CD4-positive, alpha-beta memory T cell (primary cell): ENCODE measurements at places on chromosomes 12 and 14. TPM values are rescaled to one million over a fixed set of nuclear protein-coding genes. Genes with fewer than 3 reads are reported as not detected.

Gene TOMM20L
- not detected for total RNA-seq

DNA sequence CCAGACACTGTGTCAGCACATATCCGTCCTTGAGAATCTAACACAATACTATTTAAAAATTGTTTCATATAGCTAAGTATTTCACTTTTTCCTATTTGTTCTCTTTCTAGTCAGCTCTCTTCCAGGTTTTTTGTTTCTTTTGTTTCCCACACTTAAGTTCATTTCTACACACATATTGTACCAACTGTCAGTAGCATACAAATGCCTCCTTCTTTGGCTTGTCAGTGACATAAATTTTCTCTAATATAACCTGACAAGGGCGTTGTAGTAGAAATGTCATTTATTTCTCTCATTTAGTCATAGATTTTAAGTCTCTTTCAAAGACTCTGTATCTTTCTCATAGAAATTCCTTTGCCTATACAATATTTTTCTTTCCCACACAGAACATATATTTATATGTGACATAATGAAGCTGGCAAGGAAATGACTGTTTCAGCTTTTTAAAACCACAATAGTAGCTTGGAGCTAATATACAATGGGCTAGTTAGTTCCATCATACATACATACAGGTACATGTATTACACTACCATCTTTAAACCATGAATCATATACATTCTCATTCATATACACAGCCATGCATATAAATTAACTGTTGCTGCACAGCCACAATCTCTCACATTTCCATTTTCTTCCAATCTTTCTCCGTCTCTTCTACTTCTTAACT, 42.3 kb upstream of the EPS8 start:
- no peaks in the 10 kb centered on the region for H3K36me3 ChIP-seq
- H3K27ac ChIP-seq: no peak overlapping the region
- no peaks in the 10 kb centered on the region for H3K27me3 ChIP-seq
- H3K4me1 ChIP-seq: no peaks in the 10 kb centered on the region
- H3K4me3 ChIP-seq: no peak overlapping the region
- no peak for DNase-seq

GRCh38 chr12:15719230-15719629, 70.0 kb downstream of the EPS8 start:
- H3K27me3 ChIP-seq: no peaks in the 10 kb centered on the region
- H3K36me3 ChIP-seq: no peaks in the 10 kb centered on the region
- DNase-seq: no peak
- H3K4me1 ChIP-seq: no peaks in the 10 kb centered on the region

- no peak overlapping the region for H3K4me3 ChIP-seq
- no peak for DNase-seq
- no peak overlapping the region for H3K27ac ChIP-seq
- H3K27me3 ChIP-seq: no peaks in the 10 kb centered on the region
These were observed 12.0 kb upstream of the SLCO1B3 start for GRCh38 chr12:20798554-20798953.

Gene KCNK10
- not detected for total RNA-seq

DNA sequence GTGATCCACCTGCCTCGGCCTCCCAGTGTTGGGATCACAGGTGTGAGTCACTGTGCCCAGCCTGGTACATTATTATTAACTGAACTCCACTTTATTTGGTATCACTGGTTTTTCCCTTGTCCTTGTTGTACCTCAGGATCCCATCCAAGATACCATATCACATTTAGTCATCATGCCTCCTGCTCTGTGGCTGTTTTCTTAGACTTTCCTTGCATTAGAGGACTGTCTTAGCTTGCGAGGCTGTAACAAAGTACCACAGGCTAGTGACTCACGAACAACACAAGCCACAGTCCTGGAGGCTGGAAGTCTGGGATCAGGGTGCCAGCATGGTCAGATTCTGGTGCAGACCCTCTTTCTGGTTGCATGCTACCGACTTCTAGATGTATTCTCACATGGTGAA, 12.2 kb downstream of the KLC1 start:
- peaks cover 17% of the 10 kb centered on the region for H3K4me1 ChIP-seq
- DNase-seq: no peak
- H3K27me3 ChIP-seq: no peaks in the 10 kb centered on the region

DNA sequence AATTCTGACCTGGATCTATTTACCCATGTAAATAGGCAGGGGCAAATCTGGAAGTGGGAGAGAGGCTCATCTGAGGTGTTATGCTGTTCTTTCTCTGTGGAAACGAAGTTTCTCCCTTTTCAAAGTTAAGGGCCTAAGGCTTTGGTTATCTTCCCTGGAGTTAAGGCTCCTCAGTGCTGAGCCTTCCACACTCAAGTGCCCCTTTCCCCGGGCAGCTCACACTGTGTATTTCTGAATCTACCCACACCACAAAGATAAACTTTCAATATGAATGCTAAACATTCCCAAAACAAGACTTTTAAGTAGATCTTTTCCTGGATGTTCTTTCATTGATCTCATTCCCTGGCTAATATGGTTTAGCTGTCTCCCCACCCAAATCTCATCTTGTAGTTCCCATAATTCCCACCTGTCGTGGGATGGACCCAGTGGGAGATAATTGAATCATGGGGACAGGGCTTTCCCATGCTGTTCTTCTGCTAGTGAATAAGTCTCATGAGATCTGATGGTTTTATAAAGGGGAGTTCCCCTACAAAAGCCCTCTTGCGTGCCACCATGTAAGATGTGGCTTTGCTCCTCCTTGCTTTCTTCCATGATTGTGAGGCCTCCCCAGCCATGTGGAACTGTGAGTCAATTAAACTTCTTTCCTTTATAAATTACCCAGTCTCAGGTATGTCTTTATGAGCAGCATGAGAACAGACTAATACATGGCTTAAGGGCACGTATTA, 251.1 kb downstream of the NAV3 start:
- no peak for DNase-seq
- no peaks in the 10 kb centered on the region for H3K36me3 ChIP-seq
- no peak overlapping the region for H3K4me3 ChIP-seq
- H3K4me1 ChIP-seq: no peaks in the 10 kb centered on the region
- H3K27ac ChIP-seq: no peak overlapping the region

GRCh38 chr14:99548871-99549515, 55.0 kb downstream of the CCDC85C start:
- H3K4me3 ChIP-seq: no peak overlapping the region
- no peak overlapping the region for H3K27ac ChIP-seq
- no peaks in the 10 kb centered on the region for H3K4me1 ChIP-seq
- no peaks in the 10 kb centered on the region for H3K36me3 ChIP-seq

DNA sequence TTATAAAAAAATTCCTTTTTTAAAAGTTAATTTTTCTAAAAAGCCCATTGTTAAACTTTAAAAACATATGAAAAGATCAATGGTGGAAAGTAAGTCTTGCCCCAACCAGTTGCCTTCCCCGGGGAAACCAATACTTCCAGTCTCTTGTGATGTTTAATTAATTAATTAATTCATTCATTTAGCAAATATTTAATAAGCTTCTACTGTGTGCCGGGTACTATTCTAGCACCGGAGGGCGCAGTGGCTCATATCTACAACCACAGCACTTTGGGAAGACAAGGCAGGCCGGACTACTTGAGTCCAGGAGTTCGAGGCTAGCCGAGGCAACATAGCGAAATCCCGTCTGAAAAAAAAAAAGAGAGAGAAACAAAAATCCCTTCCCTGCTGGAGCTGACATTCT, 87.4 kb downstream of the HECTD4 start:
- no peak overlapping the region for H3K4me3 ChIP-seq
- no peaks in the 10 kb centered on the region for H3K27me3 ChIP-seq
- H3K36me3 ChIP-seq: no peaks in the 10 kb centered on the region
- DNase-seq: no peak
- no peak overlapping the region for H3K27ac ChIP-seq
- H3K4me1 ChIP-seq: no peaks in the 10 kb centered on the region

GRCh38 chr14:105466531-105467248, 7.9 kb upstream of the CRIP2 start:
- DNase-seq: no peak
- no peaks in the 10 kb centered on the region for H3K4me1 ChIP-seq
- no peak overlapping the region for H3K4me3 ChIP-seq

DNA sequence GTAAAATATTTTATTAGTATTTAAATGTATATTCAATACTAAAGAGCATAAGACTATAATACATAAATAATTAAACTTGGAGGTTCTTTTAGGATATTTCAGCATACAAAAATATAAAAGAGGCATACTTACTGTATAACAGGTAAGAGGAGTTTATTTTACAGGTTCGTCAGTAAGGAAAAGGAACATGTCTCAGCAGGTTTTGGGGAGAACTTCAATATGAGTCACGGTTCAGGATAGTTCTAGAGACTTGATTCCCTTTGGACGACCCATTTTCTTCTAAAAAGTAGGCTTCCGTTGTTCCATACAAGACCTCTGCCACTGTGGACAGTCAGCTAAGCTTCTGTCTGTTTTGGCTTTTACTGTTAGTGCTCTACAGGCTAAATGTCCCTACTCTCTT, 181.1 kb downstream of the ALX1 start:
- H3K4me3 ChIP-seq: no peak overlapping the region
- DNase-seq: no peak
- no peaks in the 10 kb centered on the region for H3K27me3 ChIP-seq
- H3K27ac ChIP-seq: no peak overlapping the region
- H3K4me1 ChIP-seq: no peaks in the 10 kb centered on the region

Gene RNASE12
- not detected for total RNA-seq

DNA sequence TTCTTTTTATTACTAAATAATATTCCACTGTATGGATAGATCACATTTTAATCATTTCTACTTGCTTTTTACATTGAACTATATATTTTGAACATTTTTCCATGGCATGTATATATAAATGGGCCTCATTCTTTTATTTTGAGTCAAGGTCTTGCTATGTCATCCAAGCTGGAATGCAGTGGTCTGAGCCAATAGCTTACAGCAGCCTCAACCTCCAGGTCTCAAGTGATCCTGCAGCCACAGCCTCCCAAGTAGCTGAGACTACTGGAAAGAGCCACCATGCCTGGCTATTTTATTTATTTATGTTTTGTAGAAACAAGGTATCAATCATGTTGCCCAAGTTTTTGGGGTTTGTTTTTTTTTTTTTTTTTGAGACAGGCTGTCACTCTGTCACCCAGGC, 7.6 kb downstream of the FCF1 start:
- DNase-seq: no peak
- H3K4me1 ChIP-seq: no peaks in the 10 kb centered on the region
- no peak overlapping the region for H3K4me3 ChIP-seq
- H3K27me3 ChIP-seq: no peaks in the 10 kb centered on the region
- H3K27ac ChIP-seq: no peak overlapping the region
- H3K36me3 ChIP-seq: peaks cover 18% of the 10 kb centered on the region

Gene SLC38A1
- total RNA-seq: 265 TPM

Gene SHMT2
- total RNA-seq: 39.8 TPM

- no peaks in the 10 kb centered on the region for H3K27me3 ChIP-seq
- peak overlapping the region; percentile 92 for H3K4me3 ChIP-seq
- peak overlapping the region; percentile 74 for H3K27ac ChIP-seq
- peak; percentile 55 for DNase-seq
- peaks cover 80% of the 10 kb centered on the region for H3K4me1 ChIP-seq
- H3K36me3 ChIP-seq: no peaks in the 10 kb centered on the region
These were observed 1.2 kb upstream of the AMIGO2 start for GRCh38 chr12:47080725-47081502.

GRCh38 chr12:124788936-124789555, 74.6 kb downstream of the SCARB1 start:
- no peaks in the 10 kb centered on the region for H3K4me1 ChIP-seq
- DNase-seq: no peak
- no peak overlapping the region for H3K27ac ChIP-seq
- H3K4me3 ChIP-seq: no peak overlapping the region
- no peaks in the 10 kb centered on the region for H3K36me3 ChIP-seq
- no peaks in the 10 kb centered on the region for H3K27me3 ChIP-seq

GRCh38 chr14:106605548-106606448, 1079.4 kb downstream of the TMEM121 start:
- no peak overlapping the region for H3K4me3 ChIP-seq
- H3K4me1 ChIP-seq: no peaks in the 10 kb centered on the region
- peak; percentile 75 for DNase-seq
- H3K36me3 ChIP-seq: no peaks in the 10 kb centered on the region
- no peak overlapping the region for H3K27ac ChIP-seq

DNA sequence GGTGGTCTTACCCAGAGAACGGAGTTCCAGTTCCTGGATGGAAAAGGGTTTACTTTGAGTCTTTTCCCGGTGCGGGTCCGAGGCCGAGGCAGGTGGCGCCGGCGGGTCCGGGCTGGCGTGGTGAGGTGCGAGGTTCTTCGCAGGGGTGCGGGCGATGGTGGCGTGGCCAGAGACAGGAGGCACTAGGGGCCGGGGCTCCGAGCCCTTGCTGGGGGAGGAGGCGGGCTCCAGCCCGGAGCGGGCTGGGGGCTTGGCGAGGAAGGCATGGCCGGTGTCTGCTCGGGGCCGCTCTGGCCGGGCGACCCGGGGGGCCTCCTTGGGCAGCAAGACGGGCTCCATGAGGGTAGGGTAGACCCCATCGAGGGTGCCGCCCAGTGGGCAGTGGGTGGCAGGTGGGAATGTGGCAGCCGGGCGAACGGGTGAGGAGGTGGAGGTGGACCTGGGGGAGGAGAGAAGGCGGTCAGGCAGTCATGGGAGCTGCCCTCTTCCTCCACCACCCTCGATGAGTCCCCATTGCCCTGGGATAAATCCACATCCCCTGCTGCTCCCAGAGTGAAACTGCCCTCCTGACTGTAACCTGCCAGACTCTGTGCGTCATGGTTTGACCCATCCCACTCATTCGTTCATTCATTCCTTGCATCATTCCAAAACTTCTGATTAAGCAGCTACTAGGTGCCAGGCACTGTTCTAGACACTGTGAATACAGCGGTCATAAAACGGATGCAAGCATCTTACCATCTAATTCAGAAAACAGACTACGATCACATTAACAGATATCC, 42.0 kb downstream of the RFLNA start:
- no peak overlapping the region for H3K4me3 ChIP-seq
- DNase-seq: no peak
- H3K36me3 ChIP-seq: peaks cover 51% of the 10 kb centered on the region
- no peaks in the 10 kb centered on the region for H3K27me3 ChIP-seq

DNA sequence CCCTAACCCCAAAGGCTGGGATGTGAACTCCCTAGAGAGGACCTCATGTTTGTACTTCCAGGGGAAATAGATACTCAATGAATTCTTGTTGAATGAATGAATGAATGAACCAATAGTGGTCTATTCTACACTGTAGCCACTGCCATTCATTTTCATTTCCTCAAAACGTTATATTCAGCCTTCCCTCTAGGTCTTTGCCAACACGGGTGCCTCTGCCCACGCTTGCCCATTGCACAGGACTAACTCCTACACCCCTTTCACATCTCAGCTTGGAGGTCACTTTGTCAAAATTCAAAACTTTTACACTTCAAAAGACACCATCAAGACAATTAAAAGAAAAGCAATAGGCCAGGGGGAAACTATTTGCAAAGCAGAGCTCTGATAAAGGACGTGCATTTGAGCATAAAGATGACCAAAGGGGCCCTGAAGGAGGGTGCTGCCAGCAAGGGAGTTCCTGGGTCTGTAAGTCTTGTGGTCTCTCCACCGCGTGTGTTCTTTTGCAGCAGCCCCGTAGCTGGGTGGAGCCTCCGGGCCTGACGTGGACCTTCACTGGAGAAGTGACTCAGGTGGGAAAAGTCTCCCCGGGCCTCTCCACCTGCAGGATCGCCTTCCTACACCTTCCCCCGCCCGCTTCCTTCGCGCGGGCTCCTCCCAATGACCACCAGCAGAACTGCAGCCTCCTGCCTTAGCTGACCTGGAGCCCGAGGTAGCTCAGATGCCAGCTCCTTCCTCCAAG, 31.5 kb downstream of the TMEM63C start:
- no peak overlapping the region for H3K4me3 ChIP-seq
- no peaks in the 10 kb centered on the region for H3K27me3 ChIP-seq
- no peaks in the 10 kb centered on the region for H3K36me3 ChIP-seq
- DNase-seq: no peak
- H3K27ac ChIP-seq: no peak overlapping the region

- H3K27ac ChIP-seq: no peak overlapping the region
- H3K36me3 ChIP-seq: no peaks in the 10 kb centered on the region
- H3K4me3 ChIP-seq: no peak overlapping the region
- H3K4me1 ChIP-seq: no peaks in the 10 kb centered on the region
- no peaks in the 10 kb centered on the region for H3K27me3 ChIP-seq
- DNase-seq: no peak
These were observed 197.7 kb upstream of the CCDC196 start for GRCh38 chr14:66288511-66288910.
